Stimulated activated CD4-positive, alpha-beta T cell treated with anti-CD3 and anti-CD28 coated beads, Interleukin-4, amount 100 ng/mL, for 4 hours (primary cell): ENCODE measurements at places on chromosomes 2 and 18.

GRCh38 chr2:120771781-120772208, 36.1 kb downstream of the GLI2 start:
- no peak for DNase-seq

GRCh38 chr2:12289120-12289802, 427.5 kb upstream of the TRIB2 start:
- no peak for DNase-seq

GRCh38 chr18:13456736-13457271, 238.2 kb downstream of the LDLRAD4 start:
- DNase-seq: no peak

- DNase-seq: no peak
These were observed 175.7 kb downstream of the ETAA1 start for GRCh38 chr2:67572721-67573435.

DNA sequence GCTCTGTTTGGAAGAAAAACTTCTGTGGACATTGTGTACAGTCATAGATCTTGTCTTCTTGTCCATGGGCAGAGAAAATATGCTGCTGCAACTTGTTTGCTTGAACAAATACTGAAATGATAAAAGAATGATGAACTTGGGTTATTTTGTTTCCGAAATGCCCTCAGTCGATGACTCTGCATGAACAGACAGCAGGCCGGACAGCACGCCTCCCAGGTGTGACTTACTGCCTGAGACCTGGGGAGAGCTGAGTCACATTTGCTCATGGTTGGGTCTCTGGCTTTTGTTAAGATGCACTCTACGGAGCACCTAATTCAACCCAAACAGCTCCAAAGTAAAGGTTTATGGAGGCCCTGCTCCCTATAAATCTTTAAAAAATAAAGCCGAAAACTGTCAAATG, 262.5 kb downstream of the ZNF521 start:
- no peak for DNase-seq

GRCh38 chr2:68832233-68832869, 38.8 kb downstream of the BMP10 start:
- DNase-seq: peak; percentile 18

DNA sequence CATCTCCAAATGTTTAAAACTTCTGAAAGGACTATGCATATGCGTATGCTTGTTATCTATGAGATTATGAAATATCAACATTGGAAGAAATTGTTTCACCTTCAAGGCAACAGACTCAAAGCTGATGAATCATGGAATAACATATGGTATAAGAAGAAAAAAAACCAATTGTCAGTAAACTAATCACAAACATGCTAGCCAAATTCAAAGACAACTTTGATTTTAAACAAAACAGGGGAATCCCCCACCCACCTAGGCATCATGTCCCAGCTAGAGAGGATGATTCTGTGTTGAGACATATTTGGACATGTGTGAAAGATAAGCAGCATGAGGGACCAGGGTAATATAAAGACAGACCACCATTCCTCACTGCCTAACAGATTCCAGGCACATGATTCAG, 147.7 kb downstream of the WDPCP start:
- DNase-seq: no peak

DNA sequence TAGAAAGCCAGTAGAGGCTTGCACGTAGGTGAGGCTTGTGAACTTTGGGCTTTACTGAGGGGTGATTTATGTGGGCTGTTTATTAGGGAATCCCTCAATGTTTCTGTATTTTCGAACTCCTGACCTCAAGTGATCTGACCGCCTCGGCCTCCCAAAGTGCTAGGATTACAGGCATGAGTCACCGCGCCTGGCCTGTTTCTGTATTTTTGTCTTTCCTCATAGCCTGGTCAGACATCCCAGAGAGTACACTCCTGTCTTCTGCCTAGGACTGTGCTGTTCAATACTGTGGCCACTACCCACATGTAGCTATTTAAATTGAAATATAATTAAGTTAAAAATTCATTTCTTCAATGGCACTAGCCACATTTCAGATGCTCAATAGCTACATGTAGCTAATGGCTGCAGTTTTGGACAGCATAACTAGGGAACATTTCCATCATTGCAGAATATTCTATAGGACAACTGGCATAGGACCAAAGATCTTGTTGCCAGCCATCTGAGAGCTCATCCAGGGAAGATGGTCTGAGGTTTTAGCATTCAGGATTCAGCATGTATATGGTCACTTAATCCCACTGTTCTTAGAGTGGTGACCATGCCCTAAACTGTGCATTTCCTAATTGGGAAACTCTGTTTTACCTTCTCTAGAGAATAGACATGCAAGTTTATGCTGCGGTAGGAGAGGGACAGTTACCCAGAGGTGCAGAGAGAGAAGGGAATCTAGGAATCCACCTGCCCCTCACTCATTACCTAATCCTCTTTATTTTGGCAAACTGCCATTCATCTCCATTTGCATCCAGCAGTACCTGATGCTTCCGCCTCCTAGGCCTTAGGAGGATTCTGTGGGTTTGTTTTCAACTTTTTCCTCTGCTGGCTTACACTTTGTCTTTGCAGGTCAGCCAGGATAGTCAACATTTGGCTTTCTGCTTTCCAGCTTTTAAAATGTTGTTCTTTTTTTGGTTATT, 64.4 kb downstream of the LCLAT1 start:
- DNase-seq: no peak

- DNase-seq: no peak
These were observed 17.2 kb upstream of the UGT1A9 start for GRCh38 chr2:233654501-233654900.

GRCh38 chr2:67050622-67051021, 346.5 kb upstream of the ETAA1 start:
- DNase-seq: no peak

- no peak for DNase-seq
These were observed 17.3 kb upstream of the FHL2 start for GRCh38 chr2:105416156-105416555.

DNA sequence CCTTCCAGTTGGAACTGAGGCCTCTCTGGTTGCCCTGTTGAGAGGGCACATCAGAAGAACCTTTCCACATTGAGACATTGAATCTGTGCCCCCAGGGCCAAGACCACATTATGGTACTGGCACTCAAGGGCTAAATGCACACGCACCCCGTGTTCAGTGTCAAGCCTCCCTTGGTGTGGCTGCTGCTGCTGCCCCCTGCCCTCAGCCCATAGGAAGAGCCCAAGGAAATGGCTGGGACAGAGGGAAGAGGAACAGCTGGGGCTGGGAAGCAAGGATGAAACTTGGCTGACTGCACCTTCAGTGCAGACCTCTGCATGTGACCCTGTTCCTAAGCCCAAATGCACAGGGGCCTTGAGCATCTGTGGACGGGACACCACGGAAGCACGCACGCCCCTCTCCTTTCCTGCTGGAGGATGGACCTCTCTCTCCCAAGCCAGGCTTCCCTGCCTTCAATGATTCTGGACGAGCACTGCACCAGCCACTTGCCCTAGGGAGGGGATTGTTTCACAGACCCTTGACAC, 40.2 kb downstream of the NIFK start:
- DNase-seq: no peak

- DNase-seq: no peak
These were observed 22.7 kb downstream of the BCL11A start for GRCh38 chr2:60530660-60531281.

GRCh38 chr2:121532347-121532766, 1.7 kb downstream of the RNU4ATAC start:
- DNase-seq: no peak

GRCh38 chr2:119366161-119366648, 429 bp downstream of the C2orf76 start:
- DNase-seq: no peak

DNA sequence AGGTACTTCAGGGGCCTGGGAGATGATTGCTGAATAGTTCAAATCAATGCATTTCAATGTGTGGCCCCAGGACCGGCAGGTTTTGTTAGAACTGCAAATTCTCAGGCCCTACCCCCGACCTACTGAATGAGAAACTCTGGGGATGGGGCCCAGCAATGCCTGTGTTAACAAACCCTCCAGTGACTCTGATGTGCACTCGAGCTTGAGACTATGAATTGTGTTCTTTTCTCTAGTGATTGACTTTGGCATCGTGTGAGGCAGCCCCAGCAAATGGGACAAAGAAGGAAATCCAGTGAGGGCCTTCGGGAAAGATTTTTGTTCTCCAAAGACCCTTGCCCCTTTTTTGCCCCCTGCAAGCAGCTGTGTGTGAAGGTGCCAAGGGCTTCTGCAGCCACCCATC, 22.4 kb downstream of the ALK start:
- no peak for DNase-seq

DNA sequence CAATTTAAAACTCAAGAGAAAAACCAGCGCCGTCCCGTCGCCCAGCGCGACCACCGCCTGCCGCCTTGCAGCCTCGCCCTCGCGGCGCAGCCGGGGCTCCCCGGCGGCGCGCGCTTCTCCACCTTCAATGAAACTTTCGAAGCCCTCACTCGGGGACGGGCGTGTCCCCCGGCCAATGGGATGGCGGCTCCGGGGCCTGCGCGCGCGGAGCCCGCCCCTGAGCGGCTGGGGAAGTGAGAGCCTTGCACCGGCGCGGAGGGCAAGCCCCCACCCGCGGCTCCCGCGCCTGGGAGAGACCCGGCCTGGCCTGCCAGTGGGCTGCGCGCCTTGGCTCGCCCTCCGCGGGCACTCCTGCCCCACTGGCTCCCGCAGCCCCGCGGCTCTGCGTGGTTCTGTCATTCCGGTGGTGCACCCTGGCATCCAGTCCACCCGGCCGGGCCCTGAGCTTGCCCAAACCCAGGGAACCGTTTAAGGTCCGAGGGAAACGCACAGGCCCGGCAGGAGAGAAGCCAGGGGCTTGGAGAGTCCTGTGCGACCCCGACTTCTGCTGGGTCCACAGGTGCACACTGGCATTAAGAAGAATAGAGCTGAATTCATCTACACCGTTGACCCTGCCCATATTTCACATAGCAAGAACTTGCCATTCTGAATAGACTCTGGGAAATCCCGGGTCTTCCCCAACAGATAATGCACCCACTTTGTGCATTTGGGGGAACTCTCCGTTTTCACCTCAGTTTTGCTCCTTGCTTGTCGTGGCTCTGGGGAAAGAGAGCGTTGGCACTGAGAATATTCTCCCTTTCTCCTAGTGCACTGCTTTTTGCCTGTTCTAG, at the start of gene PIEZO2:
Gene PIEZO2, minus strand, starts transcription at position 129 of the 830 bp plus-strand sequence. CDS start 981 bp downstream, outside the sequence.
- no peak for DNase-seq

DNA sequence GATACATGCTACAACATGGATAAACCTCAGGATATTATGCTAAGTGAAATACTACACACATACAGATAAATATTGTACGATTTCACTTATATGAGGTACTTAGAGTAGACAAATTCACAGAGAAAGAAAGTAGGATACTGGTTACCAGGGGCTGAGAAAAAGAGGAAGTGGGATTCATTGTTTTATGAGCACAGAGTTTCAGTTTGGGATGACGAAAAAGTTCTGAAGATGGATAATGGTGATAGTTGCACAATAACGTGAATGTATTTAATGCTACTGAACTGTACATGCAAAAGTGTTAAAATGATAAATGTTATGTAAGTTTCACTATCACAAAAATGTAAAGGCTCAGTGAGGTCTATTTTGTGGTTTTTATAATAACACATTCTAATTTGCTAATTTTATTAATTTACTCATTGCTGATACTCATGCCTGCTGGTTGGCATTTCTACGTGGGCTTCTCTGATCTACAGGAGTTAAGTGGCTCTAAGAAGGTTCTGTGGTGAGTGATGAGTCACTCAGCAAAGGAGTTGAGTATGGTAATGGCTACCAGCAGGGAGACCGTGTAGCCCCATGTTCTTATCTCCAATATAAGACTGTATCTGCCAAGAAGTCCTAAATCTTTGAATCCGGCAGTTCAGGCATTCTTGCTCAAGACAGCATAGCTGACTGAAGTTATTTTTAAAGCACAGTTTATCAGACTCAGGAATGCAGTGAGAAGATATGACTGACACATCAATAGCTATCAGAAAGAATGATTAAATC, 41.1 kb downstream of the UPP2 start:
- no peak for DNase-seq

DNA sequence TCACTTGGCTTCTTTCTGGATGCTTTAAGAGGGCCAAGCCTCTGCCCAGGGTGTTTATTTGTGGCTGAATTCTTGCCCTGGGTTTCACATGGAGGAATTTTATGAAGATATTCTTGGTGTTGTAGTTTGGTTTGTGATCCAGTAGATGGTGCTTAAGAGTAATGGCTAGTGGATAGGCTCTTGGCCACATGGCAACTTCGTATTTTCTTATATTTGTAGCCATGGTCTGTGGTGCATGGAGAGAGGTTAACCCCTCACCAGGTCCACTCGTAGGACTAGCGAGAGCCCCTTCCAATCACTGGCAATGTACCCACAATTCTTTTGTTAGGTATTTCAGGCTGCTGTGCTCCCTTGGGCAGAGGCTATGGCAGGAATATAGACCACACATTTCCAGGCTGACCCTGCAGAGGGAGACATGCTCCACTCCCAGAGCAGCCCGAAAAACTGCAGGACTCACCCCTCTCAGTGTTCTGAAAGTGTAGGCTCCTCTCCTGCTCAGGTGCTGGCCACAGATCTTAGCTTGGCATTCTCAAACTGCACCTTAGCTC, 582.1 kb upstream of the SETBP1 start:
- no peak for DNase-seq

DNA sequence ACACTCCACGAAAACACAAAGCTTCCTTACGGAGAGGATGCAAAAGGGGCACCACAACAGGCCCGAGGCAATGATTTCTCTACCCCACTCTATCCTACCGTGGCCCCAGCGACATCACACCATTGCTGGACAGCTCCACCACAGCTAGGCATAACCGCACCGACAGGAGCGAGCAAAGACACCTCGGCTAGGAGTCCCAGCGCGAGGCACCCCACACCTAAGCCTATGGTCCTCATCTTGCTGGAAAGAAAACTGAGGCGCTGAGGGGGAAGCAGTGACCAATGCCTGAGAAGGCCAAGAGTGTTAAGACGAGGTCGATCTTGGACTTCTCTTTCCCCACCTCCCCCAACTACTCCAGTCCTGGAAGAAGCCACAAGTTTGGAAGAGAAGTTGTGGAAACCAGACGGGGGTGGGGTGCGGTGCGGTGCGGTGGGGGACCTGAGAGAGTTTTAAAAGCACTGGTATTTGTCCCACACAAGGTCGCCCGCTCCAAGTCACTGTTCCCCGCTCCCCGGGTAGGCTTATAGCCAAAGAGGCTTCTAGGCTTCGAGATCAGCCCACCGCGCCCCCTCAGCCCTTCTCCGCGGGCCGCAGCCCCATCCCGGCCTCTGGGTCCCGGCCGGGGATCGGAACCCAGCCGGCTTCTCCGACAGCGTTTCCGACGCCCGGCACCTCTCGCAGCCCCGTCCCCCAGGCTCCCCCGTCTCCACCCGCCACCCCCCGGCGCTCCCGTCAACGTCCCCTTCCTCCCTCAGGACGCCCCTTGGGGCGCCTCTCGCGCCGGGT, 766 bp downstream of the PDE6D start:
- DNase-seq: no peak

DNA sequence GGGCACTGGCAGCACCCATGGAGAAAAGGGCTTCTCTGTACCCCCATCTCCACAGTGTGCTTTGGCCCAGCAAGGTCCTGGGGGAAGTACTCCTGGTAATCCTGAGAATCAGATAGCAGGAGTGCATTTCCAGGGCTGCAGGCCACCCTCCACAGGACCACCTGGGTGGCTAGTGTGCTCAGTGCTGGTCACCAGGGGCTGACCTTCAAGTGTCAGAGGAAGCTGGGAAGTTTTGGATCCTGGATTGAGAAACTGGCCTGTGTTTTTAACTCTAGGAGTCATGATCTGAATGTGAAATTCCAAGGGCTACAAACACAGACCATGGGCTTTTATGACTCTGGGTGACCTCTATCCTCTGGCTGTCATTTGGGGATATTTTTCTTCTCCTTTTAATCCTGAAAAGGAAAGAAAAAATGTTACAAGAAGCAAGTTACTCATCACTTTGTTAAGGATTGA, 9.3 kb downstream of the RHOB start:
- no peak for DNase-seq

GRCh38 chr2:105858868-105859693, 114.4 kb downstream of the NCK2 start:
- DNase-seq: no peak
